ENCODE measurements at places on chromosomes 12 and 14. TPM values are rescaled to one million over a fixed set of nuclear protein-coding genes. Genes with fewer than 3 reads are reported as not detected.

GRCh38 chr14:92850492-92850891 is 56.4 kb downstream of the GOLGA5 start:
- H3K4me3 ChIP-seq: no peak overlapping the region
- no peak overlapping the region for H3K27ac ChIP-seq
- DNase-seq: no peak
- no peaks in the 10 kb centered on the region for H3K4me1 ChIP-seq
- H3K36me3 ChIP-seq: no peaks in the 10 kb centered on the region

DNA sequence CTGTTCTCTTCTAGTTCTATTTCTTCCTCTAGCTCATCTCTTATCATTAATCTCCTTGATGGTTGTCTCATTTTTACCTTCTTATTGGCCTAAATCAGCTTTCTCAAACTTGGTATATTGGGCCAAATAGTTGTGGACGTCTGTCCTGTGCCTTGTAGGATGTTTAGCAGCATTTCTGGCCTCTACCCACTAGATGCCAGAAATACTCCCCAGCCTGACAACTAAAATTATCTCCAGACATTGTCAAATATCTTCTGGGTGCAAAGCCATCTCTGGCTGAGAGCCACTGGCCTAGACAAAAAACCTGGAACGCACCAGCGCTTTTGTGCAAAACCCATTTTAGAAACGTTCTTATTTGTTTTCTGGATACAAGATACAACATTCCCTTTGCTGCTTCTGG is 38.8 kb upstream of the LRRC10 start:
- DNase-seq: no peak
- H3K36me3 ChIP-seq: no peaks in the 10 kb centered on the region
- no peak overlapping the region for H3K4me3 ChIP-seq
- H3K4me1 ChIP-seq: no peaks in the 10 kb centered on the region

DNA sequence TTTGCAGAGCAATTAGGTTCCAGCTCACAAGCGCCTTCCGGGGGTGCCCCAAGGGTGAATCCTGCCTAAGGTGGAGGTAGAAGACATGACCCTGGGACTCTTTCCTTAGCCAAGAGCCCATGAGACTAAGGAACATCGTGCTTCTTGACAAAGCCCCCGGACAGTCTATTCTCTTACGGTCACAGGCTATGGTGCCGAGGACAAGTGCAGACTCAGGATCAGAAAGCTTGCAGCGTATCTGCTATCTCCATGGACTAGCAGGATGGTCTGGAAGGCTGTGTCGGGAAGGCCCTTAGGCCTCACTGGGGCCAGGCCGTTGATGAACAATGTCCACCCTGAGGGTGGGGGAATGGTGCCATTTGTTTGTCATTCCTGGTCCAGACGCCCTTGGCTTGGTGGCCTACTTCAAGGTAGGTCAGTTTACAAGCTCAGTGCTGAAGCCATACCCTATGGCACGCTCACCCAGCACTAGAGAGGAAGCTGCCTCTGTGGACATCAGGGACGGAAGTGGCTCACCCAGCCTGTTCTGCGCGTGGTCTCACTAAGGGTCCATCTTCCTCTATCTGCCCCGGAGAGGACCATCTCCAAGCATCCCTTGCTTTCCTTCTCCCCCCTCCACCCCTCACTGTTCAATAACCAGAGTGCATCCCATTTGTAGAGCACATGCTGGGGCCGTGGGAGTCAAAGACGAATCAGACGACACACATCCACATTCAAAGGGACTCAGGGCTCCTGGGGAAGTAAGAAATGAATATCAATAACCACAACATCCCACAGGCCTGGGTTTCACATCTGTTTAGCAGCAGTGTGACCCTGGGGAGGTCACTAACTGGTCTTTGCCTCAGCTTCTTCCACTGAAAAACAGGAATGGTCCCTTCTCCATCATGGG is 45.0 kb upstream of the IQSEC3 start:
- peak overlapping the region; percentile 38 for H3K27ac ChIP-seq
- H3K4me3 ChIP-seq: no peak overlapping the region
- peaks cover 26% of the 10 kb centered on the region for H3K36me3 ChIP-seq
- H3K4me1 ChIP-seq: peaks cover 5% of the 10 kb centered on the region
- no peaks in the 10 kb centered on the region for H3K27me3 ChIP-seq

GRCh38 chr12:6950811-6951540 is at the start of gene PTPN6:
Gene PTPN6, plus strand, starts transcription at chr12:6951356. Its CDS starts 157 bp downstream, at chr12:6951513.
- DNase-seq: no peak
- no peaks in the 10 kb centered on the region for H3K4me1 ChIP-seq
- H3K4me3 ChIP-seq: peak within 1 kb of the TSS; percentile 46
- no peaks in the 10 kb centered on the region for H3K36me3 ChIP-seq
- H3K27ac ChIP-seq: peak within 1 kb of the TSS; percentile 53
- H3K27me3 ChIP-seq: no peaks in the 10 kb centered on the region

DNA sequence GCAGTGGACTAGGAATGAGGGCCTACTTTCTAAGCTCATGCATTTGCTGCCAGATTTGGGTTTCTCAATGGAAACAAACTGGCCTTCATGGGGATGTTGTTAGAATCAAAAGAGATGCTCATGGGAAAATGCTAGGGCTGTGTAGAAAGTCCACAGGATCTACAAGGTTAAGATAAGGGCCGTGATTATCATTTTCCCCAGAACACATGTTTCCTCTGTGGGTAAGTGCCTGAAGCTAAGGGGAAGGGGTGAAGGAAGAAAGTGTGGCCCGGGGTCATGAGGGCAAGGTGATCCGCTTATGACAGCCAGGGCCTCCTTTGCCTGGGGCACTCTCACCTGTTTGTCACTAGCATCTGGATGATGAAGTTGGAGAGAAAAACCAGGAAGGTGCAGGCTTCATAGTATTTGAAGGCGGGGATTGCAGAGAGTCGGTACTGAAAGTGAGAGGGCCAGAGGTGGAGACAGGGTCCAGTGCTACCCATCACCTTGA is 9.8 kb downstream of the ADCY4 start:
- H3K4me1 ChIP-seq: no peaks in the 10 kb centered on the region
- H3K27ac ChIP-seq: no peak overlapping the region
- DNase-seq: no peak
- no peaks in the 10 kb centered on the region for H3K36me3 ChIP-seq

GRCh38 chr14:100214770-100215083 is 24.2 kb upstream of the YY1 start:
- peak overlapping the region; percentile 88 for H3K4me3 ChIP-seq
- H3K27ac ChIP-seq: peak overlapping the region; percentile 96
- H3K36me3 ChIP-seq: no peaks in the 10 kb centered on the region
- DNase-seq: no peak

GRCh38 chr12:10251669-10252068 is 39.0 kb downstream of the GABARAPL1 start:
- no peak overlapping the region for H3K4me3 ChIP-seq
- H3K36me3 ChIP-seq: no peaks in the 10 kb centered on the region
- H3K27ac ChIP-seq: no peak overlapping the region
- no peaks in the 10 kb centered on the region for H3K27me3 ChIP-seq

- H3K27me3 ChIP-seq: no peaks in the 10 kb centered on the region
- DNase-seq: no peak
- no peaks in the 10 kb centered on the region for H3K36me3 ChIP-seq
- no peak overlapping the region for H3K27ac ChIP-seq
- H3K4me1 ChIP-seq: no peaks in the 10 kb centered on the region
Measured at GRCh38 chr14:37045340-37046061, 126.9 kb downstream of the SLC25A21 start.

KCNK10 gene
- not detected for total RNA-seq

CEBPE gene
- not detected for total RNA-seq

CRIP1 gene
- 26.4 TPM for total RNA-seq

EIF2S3B gene
- total RNA-seq: 0.42 TPM

PRPH gene
- total RNA-seq: 0.84 TPM

CLEC2A gene
- not detected for total RNA-seq

All from tibial nerve (tissue), 4 donors.